Activated naive CD4-positive, alpha-beta T cell treated with anti-CD3 and anti-CD28 coated beads, Interleukin-2, amount 50 U/mL, for 72 hours (primary cell): ENCODE measurements at places on chromosomes 13 and 19. TPM values are rescaled to one million over a fixed set of nuclear protein-coding genes. Genes with fewer than 3 reads are reported as not detected.

Gene LGALS16
- not detected for total RNA-seq

Gene DIRAS1
- total RNA-seq: 0.11 TPM

Gene SMIM44
- total RNA-seq: not detected

Gene DUXA
- not detected for total RNA-seq

Gene ZNF667
- total RNA-seq: 2.7 TPM

Gene WTIP
- 0.33 TPM for total RNA-seq

Gene DIAPH3
- 31.3 TPM for total RNA-seq

Gene SHISA7
- total RNA-seq: not detected

Gene HS6ST3
- not detected for total RNA-seq

Gene PODNL1
- 0.34 TPM for total RNA-seq

Gene OR10H1
- 0.10 TPM for total RNA-seq

Gene CLIP3
- total RNA-seq: 0.66 TPM

Gene ZNF285
- total RNA-seq: 2.0 TPM

Gene SETDB2
- 22.7 TPM for total RNA-seq

Gene SIAH3
- total RNA-seq: 0.31 TPM

Gene FCAR
- not detected for total RNA-seq

Gene TMEM86B
- 7.7 TPM for total RNA-seq

Gene ZNF439
- 7.4 TPM for total RNA-seq

Gene KCNK6
- total RNA-seq: 10.7 TPM

Gene RPS28
- total RNA-seq: 2,643 TPM

Gene GJB2
- 2.7 TPM for total RNA-seq

Gene CPT1C
- 4.1 TPM for total RNA-seq

Gene EDNRB
- not detected for total RNA-seq

Gene RAB8A
- 125 TPM for total RNA-seq

Gene RINL
- total RNA-seq: 105 TPM

Gene ZNF440
- total RNA-seq: 8.3 TPM

Gene MOB3A
- total RNA-seq: 91.8 TPM

Gene CD79A
- total RNA-seq: 7.0 TPM

Gene RNF126
- total RNA-seq: 69.6 TPM

Gene TPTE2
- total RNA-seq: 0.16 TPM

Gene GZMM
- 52.7 TPM for total RNA-seq

Gene TNNI3
- not detected for total RNA-seq

Gene STOML3
- not detected for total RNA-seq

Gene TUBA3C
- not detected for total RNA-seq

Gene PNMA8B
- total RNA-seq: 0.06 TPM

Gene GDF15
- total RNA-seq: 0.29 TPM

Gene CYP2F1
- not detected for total RNA-seq

Gene PAN3
- 35.4 TPM for total RNA-seq

Gene C19orf73
- total RNA-seq: 1.1 TPM

Gene ZNF112
- not detected for total RNA-seq

Gene CAMSAP3
- 0.07 TPM for total RNA-seq

Gene SYT3
- total RNA-seq: not detected
